ENCODE measurements at places on chromosomes 1 and 21.
A peak's percentile ranks its signal among the peaks of the same experiment; 100 is the strongest.

DNA sequence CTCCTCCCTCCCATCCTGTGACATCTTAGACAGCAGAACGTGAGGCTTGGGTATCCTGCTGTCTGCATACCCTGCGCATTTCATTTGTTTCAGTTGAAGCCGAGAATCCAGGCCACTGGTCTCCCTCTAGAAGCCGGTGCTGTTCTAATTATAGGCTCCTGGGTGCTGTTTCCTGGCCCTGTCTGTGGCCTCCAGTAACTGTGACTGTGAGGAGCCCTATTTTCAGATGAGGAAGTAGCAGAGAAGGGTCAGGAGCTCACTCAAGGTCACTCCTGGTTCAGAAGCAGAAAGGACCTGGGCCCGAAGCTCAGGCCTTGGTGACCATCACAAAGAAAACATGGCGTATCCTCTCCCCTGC is 24.0 kb downstream of the COQ8A start:
- no peak for DNase-seq

DNA sequence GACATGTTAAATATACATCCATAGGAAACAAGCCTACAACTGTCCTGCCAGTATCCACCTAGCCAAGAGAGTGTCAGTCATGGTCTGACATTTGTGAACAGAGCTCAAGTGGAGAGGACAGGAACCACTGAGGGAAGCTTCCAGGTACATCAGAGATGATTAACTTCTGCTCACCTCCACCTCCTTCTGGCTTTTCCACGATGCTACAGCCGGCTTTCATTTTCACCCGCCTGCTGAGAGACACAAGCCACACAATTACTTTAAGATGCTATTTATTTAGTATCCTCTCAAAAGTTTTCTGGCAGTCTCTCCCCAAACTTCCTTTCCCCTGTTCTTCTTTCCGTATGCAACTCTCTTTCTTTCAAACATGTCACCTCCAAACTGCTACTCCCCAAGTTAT is 2.1 kb downstream of the ETV3 start:
- DNase-seq: peak; percentile 16

DNA sequence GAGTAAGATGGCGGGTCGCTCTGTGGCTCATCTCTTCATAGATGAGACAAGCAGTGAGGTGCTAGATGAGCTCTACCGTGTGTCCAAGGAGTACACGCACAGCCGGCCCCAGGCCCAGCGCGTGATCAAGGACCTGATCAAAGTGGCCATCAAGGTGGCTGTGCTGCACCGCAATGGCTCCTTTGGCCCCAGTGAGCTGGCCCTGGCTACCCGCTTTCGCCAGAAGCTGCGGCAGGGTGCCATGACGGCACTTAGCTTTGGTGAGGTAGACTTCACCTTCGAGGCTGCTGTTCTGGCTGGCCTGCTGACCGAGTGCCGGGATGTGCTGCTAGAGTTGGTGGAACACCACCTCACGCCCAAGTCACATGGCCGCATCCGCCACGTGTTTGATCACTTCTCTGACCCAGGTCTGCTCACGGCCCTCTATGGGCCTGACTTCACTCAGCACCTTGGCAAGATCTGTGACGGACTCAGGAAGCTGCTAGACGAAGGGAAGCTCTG is 2.4 kb downstream of the TNFAIP8L2 start:
- DNase-seq: no peak

GRCh38 chr1:115429884-115430283 is 91.8 kb upstream of the NGF start:
- DNase-seq: no peak

DNA sequence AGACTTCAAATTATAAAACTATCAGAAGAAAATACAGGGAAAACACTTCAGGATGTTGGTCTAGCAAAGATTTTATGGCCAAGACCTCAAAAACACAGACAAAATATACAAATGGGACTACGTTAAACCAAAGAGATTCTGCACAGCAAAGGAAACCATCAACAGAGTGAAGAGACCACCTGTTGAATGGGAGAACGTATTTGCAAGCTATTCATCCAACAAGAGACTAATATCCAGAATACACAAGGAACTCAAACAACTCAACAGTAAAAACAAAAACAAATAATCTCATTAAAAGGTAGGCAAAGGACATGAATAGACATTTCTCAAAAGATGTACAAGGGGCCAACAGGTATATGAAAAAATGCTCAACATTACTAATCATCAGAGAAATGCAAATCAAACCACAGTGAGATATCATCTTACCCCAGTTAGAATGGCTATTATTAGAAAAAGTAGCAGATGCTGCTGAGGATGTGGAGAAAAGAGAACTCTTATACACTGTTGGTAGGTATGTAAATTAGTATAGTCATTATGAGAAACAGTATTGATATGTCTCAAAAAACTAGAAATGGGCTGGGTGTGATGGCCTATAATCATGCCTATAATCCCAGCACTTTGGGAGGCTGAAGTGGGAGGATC is 112.6 kb downstream of the LRIG2 start:
- DNase-seq: no peak

DNA sequence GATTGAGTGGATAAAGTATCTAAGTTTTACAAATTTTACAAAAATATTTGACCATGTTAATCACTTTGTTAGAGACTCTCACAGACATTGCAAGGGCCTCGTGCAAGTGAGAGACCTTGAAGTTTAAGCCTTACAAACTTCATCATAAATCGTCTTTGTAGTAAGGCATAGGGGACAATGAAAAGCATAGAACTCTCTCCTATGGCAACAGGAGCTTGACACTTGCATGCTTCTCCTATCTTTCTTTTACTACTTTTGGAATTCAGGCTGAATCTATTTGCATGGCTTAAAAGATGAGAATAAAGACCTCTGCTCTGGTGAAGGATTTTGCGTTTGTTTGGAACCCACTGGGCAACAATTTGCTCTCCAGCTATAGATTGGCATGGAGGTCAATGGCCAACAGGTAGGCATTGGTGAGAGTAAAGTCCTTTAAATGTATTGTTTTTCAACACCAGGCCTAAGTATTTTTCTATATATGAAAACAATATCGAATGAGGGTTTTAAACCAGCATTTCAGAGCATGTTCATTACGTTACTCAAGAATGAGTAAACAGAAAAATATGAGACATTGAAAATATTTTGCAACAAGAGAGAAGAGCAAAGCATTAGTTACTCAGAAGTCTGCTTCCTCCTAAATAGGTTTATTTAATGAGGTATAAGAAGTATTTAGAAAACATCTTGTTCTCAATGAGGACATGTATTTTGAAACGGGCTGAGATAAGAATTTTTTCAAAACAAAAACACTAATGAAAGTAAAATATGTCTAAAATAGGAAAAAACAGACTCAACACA is 192.2 kb downstream of the TGFB2 start:
- no peak for DNase-seq

GRCh38 chr1:41353744-41354143 is 7.5 kb upstream of the FOXO6 start:
- no peak for DNase-seq

GRCh38 chr1:108505763-108506070 is 54.2 kb upstream of the EEIG2 start:
- DNase-seq: no peak

DNA sequence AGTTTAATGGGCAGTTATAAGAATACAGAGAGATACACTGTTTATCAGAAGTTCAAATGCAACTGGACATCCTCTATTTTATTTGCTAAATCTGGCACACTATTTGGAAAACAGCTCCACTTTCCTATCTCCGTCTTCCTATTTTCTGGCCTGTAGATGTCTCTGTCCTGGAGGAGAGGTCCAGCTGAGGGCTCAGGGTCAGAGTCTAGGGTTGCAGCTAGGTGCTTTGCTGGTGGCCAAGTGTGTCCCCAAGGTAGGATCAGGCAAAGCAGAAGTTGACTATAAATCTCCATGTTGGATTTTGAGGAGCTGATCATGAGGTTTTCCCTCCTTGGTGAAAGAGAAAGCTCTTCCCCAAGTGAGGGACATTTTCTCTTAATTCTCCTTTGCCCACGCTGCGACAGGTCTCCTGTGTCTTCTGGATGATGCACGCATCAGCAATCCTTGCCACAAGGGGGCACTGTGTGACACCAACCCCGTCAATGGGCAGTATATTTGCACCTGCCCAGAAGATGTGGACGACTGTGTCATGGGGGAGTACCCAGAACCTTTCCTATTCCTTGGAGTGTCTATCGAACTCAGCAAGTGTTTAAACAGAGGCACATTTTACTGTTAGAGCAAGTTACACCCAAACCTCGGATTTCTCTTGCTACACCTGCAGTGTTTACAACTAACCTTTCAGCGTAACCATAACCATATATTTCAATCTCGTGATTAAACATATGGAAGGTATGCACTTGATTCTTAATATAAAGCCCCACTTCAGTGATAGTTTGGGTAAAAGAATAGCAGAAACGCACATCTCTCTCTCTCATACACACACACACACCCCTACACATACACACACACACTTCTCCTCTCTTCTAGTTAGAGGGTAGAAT is 10.2 kb downstream of the ADAM30 start:
- DNase-seq: peak; percentile 66

DNA sequence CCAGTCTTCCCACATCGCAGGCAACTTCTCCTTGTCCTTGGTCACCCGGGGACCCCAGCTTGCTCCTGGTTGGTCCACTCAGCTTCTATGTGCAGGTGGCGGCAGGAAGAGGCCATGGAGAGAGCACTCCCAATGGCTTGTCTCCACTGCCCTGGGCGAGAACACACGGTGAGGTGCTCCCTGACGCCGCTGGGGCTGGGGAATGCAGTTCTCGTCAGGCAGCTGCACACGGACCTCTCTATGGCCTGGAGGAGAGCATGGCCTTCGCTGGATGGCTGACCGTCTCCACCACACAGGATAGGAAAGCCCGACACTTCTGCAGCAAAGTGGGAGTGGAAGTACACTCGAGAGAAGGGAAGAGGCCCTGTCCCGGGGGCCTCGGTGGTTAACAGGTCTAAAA is 11.8 kb downstream of the C1orf174 start:
- DNase-seq: no peak

DNA sequence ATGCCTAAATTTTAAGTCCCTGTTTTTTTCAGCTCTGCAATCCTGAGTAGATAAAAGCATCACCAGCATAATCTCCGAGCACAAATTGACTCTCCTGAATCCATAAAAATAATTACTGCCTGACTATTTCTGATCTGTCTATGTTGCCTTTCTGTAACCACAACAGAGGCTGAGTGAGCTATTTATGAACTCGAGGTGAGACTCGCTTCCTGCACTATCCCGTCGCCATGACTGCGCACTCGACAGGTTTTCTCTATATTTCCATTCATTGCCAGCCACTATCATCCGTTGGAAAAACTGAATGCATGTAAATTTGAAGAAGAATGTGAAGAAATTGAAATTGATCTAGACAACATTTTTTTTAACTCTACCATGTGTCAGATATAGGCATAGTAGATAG is 897.2 kb downstream of the ADGRL2 start:
- DNase-seq: no peak

DNA sequence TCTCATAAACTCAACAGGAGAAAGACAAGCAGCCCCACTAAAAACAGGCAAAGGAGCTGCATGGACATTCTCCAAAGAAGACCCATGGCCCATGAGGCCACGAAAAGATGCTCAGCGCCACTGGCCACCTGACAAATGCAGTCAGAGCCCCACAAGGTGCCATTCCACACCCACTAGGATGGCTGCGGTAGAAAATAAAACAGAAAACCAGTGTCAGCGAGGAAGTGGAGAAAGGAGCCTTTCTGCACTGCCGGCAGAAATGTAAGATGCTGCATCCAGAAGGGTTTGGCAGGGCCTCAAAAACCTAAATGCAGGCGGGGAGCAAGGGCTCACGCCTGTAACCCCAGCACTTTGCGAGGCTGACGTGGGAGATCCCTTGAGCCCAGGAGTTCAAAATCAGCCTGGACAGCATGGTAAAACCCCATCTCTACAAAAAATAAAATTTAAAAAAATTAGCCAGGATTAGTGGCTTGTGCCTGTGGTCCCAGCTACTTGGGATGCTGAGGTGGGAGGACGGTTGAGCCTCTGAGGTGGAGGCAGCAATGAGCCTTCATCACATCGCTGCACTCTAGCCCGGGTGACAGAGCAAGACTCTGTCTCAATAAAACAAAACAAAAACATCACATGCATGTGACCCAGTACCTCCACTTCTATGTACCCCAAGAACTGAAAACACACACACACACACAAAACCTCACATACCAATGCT is 4.2 kb downstream of the WNT9A start:
- no peak for DNase-seq

GRCh38 chr1:37410815-37411214 is 63.6 kb upstream of the ZC3H12A start:
- no peak for DNase-seq

GRCh38 chr1:97017895-97018294 is 296.3 kb downstream of the PTBP2 start:
- DNase-seq: no peak

DNA sequence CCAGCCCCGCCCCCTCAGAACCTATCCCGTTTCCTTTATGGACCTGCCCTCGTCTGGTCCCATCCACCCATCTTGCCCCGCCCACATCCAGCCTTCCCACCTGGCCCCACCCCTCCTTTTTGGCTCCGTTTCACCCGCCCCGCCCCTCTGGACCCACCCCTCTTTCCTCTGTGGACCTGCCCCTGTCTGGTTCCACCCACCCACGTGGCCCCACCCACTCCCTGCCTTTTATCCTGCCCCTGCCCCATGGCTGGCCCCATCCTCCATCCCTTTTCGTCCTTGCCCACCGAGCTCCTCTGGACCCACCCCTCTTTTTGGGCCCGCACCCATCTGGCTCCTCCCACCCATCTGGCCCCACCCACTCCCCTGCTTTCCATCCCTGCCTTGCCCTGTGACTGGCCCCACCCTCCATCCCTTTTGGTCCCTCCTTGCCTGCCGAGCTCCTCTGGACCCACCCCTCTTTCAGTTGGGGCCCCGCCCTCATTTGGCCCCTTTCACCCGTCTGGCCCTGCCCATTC is 177.3 kb downstream of the CAMTA1 start:
- peak; percentile 16 for DNase-seq

- no peak for DNase-seq
These were observed 123.9 kb upstream of the DPYD start for GRCh38 chr1:98044766-98045165.

DNA sequence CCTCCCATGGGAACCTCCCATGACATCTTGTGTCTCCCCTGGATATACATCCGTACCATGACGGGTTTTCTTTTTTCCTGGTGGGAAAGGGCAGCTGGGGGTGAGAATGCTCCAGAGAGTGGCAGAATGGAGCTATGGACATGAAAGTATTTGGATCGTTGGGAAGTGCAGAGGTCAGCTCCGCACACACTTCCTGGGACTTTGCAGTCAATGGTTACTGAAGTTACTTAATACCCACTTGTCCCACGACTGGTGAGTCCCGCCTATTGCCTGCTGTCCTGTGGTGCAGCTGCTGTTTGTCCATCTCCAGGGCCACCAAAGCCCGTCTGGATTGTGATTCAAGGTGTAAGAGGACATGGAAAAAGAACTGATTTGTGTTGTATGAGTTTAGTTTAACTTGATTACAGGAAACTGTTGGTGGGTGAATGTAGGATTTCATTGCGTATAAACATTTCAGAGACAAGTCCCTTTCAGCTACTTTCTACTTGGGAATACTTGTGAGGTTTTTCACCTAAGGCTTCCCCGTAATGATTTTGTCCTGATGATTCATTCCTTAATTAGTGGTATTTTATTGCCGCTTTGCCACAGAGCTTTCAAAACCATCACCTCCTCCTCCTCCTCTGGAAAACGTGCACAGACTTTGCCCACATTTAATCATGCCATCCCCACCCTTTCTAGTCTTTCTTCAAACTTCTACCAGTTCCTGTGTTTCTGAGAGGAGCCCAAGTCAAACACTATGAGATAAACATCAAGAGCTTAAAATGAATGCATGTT is 308.8 kb downstream of the KIF26B start:
- no peak for DNase-seq

Measured in activated naive CD4-positive, alpha-beta T cell treated with Interleukin-2 at 50 U/mL for 16 hours (primary cell).